ENCODE measurements at places on chromosomes 6 and 20. TPM values are rescaled to one million over a fixed set of nuclear protein-coding genes. Genes with fewer than 3 reads are reported as not detected.

- DNase-seq, result no peak
These were observed 343.2 kb upstream of the SULF2 start for GRCh38 chr20:48128436-48128835.

- peak; percentile 84 for DNase-seq
These were observed 52.4 kb downstream of the SCAND1 start for GRCh38 chr20:35901678-35902544.

- no peak for DNase-seq
These were observed 12.1 kb downstream of the FOXS1 start for GRCh38 chr20:31833130-31833930.

GRCh38 chr6:91487696-91488392 lies 901.0 kb upstream of the MAP3K7 start:
- DNase-seq, result no peak

DNA sequence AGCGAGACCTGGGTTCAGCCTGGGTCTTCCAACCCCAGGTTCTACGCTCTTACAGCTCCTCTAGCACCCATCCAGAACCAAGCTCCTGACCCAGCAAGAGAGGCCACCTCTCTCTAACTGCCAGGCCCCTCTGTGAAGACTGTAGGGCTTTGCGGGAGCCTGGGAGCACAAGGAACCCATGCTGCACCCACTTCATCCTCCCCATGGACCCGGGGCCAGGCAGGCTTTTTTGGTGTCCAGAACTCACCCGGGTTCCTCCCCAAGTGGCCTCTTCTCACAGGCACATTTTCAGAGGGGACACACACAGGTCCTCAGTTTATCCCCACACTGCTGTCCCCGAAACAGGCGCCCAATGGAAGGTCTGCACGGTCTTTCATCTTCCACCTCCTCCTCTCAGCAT lies 145.9 kb downstream of the SYNDIG1 start:
- no peak for DNase-seq

GRCh38 chr6:125597411-125598253 lies 151.8 kb upstream of the HEY2 start:
- DNase-seq, result no peak

DNA sequence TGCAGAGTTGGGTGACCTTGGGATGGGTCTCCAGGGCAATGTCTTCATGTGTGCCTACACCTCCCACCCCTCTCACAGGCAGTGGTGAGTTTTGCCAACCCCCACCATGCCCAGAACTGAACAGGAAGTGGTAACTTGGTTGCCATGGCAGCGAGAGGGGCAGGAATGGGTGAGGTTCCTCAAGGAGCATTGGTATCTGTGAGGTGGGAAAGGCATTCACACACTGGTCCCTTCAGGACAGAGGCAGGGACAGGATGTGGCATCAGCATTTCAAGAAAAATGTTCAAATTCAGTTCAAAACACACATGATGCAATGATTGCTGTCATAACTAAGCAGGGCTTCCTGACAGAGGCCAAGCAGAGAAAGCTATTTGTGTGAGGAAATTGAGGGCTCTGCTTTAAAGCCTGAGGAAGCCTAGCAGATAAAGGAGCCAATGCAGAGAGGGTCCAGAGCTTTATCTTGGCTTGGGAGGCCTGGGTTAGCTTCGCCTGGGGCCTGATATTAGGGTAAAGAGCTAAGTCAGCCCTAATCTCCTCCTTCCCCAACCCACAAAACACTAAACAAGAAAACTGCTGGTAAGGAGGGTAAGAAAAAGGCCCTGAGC lies 551 bp downstream of the TREML2 start:
- DNase-seq, result no peak

DNA sequence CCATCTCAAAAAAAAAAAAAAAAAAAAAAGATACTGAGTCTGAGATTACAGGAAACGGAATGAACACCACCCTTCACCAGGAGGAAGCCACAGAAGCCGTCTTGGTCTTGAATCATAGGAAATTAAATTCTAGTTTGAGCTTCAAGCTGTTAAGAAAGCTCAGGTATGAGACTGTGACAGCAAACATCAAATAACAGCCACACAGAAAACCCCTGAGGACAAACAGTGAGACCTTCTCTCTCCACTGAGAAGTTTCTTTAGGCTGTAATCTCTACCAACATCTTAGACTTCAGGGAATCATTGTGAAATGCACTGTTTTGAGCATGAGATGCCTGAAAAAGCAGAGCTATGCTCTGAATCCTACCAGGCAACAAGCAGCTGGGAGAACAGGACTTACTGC lies 30.8 kb downstream of the PDE10A start:
- DNase-seq, result no peak

DNA sequence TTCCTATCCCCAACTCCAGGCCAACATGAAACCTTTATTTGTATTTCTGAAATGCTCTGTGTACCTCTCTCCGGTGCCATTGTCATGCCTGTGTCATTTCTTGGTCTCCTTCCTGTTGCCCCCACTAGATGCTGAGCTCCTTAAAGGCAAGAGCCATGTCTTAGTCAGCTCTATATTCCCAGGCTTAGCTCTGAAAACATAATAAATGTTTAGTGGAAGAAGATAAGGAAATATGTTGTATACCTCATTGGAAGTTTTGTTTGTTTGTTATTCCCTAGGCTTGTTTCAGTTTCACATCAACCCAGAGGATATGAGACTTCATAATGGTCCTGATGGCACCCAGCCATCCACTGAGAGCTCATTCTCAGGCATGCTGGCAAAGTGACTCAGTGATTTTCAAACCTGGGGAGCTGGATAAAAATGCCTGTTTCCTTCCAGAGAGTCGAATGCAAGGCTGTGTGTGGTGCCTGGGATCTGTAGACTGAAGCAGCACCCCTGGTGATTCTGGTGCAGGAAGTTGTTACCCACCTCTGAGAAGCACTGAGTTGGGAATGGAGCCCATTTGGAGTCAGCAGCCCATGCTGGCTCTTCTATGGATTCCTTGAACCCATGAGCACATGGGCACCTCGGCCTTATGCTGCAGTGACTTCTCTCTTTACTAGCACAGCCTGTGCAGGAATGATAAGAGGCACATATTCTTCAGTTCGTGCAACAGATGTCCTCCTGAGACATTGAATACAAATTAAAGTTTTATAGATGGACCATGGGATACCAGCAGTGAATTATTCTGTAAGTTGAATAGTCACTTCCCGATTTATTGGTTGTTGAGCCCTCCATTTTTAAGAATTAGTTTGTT lies 205.2 kb downstream of the FARS2 start:
- DNase-seq, result peak; percentile 71

- no peak for DNase-seq
These were observed 476 bp upstream of the CLIC5 start for GRCh38 chr6:46016063-46016608.

- peak; percentile 52 for DNase-seq
These were observed 83.8 kb downstream of the FNDC1 start for GRCh38 chr6:159252955-159253508.

DNA sequence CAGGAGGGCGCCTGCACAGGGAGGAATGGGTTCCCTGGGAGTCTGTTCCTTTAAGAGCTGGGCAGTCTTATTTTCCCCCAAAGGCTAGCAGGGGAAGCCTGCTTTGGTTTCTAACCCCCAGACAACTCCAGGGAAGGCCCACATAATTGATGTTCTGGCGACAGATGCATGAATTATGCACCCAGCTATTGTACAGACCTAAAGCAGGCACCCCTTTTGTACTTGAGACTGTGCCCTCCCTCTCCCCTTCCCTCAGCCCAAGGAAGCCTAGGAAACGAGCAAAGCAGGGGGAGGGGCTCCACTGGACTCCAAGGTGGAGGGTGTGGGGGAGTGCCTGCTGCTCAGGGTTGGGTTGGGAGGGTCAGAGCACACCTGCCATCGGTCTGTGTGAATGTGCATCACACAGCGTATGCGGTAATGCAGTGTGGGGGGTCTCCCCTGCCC lies 102.1 kb downstream of the KCNB1 start:
- no peak for DNase-seq

GRCh38 chr20:41969656-41970055 lies 351.5 kb upstream of the CHD6 start:
- DNase-seq, result no peak

GRCh38 chr6:27759930-27760329 lies 152.3 kb downstream of the OR2B2 start:
- DNase-seq, result no peak

GPR63 gene
- total RNA-seq, result 1.8 TPM

MAFB gene
- total RNA-seq, result not detected

TEAD3 gene
- total RNA-seq, result 37.5 TPM

OSER1 gene
- 36.9 TPM for total RNA-seq

TRDN gene
- total RNA-seq, result not detected

PSORS1C1 gene
- 3.8 TPM for total RNA-seq

All from HFFc6 (cell line).